Activated naive CD4-positive, alpha-beta T cell treated with Interleukin-2 at 50 U/mL for 16 hours (primary cell): ENCODE measurements at places on chromosomes 1 and 21.

GRCh38 chr1:52556641-52557360 lies 3.9 kb upstream of the TUT4 start:
- DNase-seq, result no peak

DNA sequence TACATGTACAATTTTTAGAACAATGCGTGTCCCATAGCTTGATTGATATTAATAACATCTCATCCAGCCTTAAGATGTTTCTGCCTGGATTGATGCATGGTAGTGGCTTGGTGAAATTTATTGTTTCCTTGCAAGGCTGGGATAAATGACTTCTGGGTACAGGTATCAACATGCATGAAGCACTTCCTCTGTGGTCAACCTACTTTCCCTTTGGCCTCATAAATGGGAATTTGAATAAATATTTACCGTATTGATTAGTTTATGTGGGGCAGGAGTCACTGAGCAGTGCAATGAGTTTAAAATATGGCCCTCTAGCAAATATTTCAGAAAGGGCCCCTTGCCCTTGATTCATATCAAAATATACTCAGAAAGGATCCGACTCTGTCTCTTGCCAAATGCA lies 83.9 kb upstream of the KCNE2 start:
- no peak for DNase-seq

DNA sequence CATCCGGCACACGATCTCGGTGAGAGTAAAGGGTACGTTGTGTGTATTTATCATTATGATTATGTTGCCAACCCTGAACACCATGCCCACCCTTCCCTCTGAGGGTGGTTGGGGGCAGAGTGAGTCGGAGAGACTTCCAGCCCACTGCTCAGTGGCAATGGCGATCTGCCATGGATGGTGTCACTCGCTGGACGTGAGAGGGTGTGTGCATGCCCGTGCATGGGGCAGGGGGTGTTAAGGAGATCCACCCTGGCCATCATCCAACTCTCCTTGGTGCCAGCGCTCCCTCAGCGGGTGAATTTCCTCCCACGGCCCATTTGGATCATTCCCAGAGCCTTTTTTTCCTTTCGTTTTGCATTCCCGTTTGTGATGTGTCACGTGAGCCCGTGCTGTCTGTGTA lies 74.1 kb upstream of the CNTN2 start:
- no peak for DNase-seq

- no peak for DNase-seq
Observed at GRCh38 chr1:54879872-54880271, 7.1 kb downstream of the DHCR24 start.

DNA sequence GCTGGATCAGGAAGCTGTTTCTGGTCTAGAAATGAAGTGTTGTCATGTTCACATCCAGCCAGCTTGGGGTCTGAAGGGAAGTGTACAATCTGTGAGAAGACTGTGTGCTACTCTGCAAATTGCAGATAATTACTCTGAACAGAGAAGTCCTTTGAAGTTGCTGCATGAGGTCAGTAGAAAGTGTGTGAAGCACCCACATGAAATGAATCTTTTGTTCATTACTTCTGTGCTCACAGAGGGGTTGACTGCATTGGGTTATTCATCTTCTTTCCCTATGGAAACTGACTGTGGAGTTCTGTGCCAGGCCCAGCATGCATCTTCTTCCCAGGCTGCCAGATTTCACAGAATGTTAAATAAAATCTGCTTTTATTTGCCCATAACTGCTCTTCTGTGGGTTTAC lies 47.1 kb downstream of the CTH start:
- DNase-seq, result no peak
